ENCODE measurements at places on chromosomes 4 and X.
A peak's percentile ranks its signal among the peaks of the same experiment; 100 is the strongest.

GRCh38 chr4:24863799-24864198 lies 49.0 kb downstream of the CCDC149 start:
- DNase-seq: no peak

DNA sequence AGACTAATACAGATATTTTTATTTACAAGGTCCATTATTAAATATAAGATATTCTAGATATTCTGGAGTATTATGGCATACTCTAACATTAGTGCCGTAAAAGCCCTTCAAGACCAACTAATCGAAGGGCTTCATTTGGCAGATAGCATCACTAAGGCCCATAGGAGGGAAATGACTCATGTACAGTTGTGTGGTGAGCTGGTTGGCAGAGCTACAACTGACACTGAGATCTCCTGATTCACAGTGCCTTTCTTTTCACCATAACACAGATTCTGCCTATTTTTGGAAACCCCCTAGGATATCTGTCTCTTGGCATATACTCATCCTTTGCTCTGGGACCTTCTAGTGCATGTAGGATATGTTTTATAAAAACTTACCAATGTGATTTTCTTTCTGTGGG lies 201.7 kb upstream of the AFF2 start:
- no peak for DNase-seq

GRCh38 chrX:83845397-83845796 lies 15.5 kb upstream of the CYLC1 start:
- no peak for DNase-seq

DNA sequence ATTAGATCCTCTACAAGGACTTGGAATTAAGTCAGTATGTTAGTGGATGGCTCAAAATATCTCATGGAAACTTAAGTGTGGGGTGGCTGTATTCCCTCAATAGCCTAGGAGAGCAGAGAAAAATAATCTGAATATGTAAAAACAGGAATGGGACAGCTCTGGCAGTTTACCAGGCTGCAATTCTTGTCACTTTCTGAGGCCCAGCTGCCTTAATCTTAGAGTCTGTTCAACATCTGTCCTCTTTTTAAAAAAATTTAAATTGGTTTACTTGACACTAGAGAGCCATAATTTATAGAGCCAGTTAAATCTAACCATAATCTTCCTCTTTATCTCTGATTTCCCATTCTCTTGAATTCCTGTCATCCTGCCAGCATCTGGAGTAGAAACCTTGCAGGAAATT lies 109.2 kb upstream of the CXCL13 start:
- DNase-seq: no peak

DNA sequence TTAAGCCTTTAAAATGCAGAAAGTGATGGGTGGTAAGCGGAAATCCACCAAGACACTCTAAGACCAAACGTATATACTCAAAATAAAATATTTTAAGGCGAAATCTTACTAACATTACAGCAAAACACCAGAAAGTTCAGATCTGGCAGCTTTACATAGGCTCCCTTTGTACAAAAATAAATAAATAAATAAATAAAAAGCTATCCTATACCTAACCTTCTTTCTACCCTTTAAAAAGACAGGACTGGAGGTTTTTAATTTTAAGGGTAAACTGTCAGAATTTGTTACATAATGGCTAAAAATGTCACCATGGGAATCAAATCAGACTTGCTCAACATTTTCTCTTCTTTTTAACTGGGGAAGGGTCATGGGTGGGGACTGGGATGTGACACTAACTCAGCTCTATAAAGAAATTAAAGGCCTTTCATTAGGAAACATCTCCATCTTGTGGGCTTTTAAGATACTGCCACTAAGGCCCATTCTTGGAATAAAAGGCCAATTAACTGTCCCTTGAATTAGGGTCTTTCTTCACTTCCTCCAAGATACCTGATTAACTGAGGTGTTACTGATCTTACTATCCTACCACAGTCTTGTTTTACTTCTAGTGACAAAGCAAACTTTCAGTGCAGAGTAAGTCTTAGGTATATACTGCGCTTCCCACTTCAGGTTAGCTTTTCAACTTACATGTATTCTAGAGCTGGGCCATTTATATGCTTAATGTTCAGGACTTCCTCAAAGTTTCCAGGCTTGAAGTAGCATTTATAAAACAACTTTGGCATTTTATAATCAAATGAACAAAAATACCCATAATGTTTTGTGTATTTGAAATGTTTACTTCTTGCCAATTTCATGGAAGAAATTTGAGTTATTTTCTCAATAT lies 13.3 kb downstream of the HNRNPD start:
- DNase-seq: no peak

DNA sequence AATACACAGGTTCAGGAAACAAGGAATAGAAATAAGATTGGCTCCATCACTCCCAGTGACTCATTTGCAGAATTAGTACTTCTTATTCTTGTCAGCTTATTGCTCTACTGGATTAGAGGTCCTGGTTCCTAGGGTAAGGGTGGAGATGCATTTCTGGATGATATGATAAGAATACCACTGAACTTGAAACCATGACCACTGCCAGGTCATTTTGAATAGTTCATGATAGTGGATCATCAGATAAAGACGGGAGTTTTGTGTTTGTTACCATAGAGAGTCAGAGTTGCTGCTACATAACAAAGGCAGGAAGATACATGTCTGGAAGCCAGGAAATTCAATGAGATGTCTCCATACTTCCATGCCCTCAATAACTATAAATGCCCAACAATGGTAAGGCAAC lies 109.2 kb upstream of the FAT1 start:
- no peak for DNase-seq

GRCh38 chr4:1726146-1726934 lies 5.0 kb downstream of the TACC3 start:
- peak; percentile 76 for DNase-seq

- DNase-seq: no peak
Measured at GRCh38 chr4:154425514-154425913, 66.1 kb downstream of the DCHS2 start.

DNA sequence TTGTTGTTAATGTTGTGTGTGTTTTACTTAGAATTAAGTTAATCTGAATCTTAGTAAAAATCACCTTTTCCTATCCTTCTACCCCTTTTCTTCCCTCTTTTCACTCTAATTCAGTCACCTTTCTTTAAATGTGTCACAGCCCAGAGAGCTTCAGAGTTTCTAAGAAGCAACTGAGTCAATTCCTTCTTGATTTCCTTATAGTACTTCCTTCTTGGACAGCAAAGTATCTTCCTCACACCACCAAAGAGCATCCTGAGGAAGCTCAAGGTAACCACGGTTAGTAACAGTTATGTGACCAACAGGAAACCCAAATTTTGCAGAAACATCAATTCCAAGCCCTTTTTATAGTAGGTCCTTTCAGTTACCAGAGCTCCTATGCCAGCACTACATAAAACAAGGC lies 243.2 kb upstream of the BMP3 start:
- DNase-seq: no peak

GRCh38 chrX:136159611-136160025 lies 12.3 kb downstream of the FHL1 start:
- no peak for DNase-seq

DNA sequence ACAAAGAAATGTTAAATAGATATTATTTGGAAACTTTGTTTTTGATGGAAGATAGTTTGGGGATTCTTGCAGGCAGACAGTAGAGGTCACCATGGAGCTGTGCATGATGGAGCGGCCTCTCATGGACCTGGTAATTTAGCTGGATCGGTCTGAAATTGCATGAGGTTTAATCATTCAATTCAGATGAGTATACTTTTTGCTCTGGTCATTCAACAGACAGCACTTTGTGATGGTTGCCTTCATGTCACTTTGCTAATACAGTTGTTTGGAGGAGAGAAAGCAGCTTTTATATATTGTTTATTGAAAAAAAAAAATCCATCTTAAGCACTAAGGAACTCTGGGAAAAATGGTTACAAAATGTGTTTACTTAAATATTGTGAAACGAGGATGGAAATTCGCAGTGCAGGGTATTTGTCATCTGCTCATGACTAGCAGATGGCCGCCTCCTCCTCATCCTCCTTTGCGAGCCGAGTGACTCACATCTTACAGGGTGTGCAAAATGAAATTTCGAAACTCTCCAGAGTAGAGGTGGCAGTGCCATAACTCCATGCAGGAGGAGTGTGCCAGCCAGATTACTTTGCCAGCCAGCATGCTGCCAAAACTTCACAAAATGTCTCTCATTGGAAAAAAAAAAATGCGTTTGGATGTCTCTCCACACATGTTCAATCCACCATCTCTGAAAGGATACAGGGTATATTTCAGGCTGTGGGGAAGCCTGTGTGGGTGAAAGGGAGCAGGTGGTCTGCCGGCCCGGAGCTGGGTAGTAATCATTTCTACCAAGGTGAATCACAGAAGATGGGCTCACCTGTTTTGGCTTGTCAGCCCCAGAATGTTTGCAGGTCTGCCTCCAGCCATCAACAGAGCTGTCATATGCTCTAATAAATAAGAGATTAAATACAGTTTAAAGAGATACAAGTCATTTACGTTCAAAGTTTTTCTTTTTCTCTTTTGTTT lies 314.9 kb upstream of the DIPK2B start:
- DNase-seq: no peak

DNA sequence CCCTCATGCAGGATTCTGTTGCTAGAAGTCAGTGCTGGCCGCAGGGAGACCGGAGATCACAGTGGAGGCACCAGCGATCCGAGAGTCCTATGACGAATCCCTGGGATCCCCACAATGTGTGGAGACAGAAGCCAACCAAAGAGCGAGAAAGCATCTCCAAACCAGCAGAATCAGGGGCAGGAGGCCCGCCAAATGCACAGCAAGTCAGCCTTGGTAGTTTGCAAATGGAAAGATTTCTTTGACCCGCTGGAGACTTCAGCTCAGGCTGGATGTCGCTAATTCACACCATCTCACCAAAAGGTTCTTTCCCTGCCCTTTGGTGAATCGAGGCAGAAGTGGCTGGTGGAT lies 505 bp upstream of the PKD2 start:
- DNase-seq: no peak
